ENCODE measurements at places on chromosomes 11 and 22.

DNA sequence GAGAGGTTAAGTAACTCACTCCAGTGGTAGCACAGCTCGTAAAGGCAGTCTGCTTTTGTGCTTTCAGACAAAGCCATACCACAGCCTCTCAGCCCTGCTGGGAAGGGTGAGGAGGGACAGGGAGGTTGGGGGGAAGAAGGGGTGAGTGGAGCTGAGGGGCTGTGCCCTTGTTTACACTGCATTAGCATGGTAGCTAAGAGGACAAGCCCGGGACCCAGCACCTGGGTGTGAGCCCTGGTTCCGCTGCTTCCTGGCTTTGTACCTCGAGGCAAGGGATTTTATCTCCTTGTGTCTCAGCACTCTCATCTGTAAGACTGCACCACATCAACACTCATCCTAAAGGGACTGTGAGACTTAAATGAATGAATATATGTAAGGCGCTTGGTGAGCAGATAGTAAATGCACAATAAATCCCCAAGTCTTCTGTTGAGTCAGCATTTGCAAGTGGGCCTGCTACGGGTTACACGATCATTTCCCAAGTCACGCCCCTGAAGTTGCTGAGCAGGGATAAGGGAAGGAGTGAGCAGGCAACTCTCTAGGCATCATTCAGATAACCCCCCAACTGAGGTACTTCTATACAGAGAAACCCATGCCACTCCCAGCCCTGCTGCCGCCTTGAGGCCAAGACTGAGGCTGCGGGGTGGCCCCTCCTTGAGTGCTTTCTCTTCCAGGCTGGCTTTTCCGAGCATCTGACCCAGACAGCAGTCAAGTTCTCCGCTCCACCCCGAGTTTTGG is 7.5 kb downstream of the RASD2 start:
- DNase-seq, result no peak

- no peak for DNase-seq
These were observed 134.8 kb downstream of the DSCAML1 start for GRCh38 chr11:117662255-117662654.

DNA sequence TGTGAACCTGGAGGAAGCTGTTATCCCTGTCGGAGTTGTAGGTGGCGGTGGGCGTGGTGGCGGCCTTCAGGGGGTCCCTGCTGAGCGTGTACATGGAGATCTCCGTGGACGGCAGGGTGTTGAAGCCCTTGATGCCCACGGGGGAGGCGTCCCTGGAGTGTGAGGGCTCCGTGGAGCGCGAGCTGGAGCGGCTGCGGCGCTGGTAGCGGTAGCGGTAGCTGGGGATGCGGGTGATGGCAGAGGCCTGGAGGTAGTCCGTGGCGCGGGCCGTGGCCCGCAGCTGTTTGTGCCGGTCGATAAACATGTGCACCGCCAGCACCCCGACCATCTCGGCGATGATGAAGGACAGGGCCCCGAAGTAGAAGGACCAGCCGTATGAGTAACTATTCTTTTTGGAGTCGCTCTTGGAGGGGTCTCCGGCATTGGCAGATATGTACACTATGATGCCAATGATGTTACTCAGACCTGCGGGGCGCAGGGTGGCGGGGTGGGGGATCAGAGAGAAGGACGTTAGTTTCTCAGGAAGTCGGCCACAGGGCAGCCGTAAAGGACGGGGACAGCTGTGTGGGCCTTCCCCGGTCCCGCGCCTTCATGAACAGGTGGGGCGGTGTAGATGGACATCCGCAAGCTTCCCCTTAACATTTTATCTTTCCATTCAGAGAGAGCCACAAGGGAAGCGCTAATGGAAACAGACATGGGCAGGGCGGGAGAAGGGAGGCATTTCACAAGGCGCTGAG is 35.6 kb upstream of the EIF3D start:
- no peak for DNase-seq

- DNase-seq, result no peak
These were observed 38.5 kb upstream of the SPON1 start for GRCh38 chr11:13923716-13924650.

GRCh38 chr22:20503816-20504215 is 3.6 kb upstream of the MED15 start:
- DNase-seq, result no peak

DNA sequence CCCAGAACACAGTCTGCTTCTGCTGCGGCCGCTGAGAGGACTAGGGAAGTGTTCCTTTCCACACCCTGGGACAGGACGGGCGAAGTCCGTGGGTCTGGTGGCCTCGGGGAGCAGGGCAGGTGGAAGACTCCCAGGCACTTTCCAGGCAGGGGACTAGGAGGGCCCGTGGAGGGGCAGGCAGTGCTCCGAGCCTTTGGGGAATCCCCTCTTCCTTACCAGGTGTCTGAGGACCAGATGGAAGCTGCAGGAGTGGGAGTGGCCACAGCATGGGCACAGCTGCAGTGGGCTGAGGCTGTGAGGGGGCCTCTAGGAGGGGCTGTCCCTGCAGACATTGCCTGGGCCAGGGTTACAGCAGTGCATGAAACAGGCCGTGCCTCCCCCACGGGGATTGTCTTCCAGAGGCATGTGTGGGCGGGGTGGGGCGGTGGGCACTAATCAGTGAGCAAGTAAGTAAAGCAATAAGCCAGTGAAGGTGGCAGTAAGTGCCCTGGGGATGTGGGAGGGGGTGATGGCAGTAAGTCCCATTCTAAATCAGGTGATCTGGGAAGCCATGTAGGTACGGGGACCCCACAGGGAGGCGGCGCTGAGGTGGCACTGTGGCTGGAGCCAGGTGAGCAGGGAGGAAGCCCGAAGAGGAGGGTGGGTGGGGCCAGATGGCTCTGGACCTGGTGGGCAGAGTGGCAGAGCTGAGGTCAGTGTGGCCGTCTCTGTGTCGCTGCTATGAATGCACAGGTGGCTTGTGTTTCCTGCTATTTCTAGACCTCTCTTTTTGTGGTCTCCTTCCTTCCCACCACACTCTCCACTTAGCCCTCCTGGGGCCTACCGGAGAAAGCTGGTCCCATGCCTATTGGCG is 66.4 kb downstream of the CTTN start:
- DNase-seq, result no peak

- peak; percentile 71 for DNase-seq
These were observed 23.5 kb downstream of the DRICH1 start for GRCh38 chr22:23608583-23608982.

DNA sequence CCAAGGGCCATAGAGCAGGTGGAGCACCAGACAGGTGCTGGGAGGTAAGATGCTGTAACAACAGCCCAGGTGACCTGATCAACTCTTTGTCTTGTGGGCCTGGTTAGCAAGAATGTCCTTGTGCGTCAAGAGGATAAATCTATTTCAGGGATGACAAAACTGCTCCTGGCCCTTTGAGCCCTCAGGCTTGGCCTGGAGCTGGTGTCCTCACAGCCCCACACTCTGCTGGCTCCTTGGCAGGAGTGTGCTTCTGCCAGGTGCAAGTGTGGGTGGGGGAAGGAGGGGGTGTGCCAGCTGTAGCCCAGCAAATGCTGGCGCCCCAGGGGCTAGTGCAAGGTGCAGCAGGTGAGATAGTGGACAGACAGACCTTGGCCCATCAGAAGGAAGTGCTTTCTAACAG is 19.5 kb downstream of the AMPD3 start:
- DNase-seq, result no peak

DNA sequence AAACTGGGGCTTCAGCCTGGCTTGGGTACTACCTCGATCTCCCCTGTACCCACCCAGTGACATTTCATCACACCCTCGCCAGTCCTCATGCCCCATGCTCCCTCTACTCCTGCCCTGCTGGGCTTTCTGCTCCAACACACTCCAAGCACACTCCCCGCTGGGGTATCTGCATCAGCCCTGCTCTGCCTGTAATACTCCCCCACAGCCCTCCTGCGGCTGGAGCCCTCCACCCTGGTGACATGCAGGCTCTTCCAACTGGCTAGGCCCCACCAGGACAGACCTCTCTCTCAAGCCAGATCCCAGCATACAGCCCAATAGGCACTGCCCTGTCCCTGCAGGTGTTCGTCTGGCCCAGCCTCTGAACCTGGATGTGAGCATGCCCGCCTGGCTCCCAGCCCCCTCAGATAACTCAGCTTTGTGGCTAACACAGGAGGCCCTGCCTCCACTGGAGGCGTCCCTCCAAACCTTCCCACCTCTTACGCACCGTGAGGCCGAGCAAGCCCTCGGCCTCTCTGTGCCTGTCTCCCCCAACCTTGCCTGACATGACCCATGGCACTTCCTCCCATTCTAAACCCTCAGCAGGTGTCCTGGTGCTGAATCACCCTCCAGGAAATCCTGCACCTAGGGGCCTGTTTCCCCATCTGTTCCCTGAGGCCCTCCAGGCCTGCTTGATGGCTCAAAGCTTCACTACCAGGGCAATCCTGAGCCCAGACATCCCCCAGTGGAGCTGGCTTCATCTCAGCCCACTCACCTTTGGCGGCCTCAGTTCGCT is 33.5 kb upstream of the TXNRD2 start:
- peak; percentile 94 for DNase-seq

DNA sequence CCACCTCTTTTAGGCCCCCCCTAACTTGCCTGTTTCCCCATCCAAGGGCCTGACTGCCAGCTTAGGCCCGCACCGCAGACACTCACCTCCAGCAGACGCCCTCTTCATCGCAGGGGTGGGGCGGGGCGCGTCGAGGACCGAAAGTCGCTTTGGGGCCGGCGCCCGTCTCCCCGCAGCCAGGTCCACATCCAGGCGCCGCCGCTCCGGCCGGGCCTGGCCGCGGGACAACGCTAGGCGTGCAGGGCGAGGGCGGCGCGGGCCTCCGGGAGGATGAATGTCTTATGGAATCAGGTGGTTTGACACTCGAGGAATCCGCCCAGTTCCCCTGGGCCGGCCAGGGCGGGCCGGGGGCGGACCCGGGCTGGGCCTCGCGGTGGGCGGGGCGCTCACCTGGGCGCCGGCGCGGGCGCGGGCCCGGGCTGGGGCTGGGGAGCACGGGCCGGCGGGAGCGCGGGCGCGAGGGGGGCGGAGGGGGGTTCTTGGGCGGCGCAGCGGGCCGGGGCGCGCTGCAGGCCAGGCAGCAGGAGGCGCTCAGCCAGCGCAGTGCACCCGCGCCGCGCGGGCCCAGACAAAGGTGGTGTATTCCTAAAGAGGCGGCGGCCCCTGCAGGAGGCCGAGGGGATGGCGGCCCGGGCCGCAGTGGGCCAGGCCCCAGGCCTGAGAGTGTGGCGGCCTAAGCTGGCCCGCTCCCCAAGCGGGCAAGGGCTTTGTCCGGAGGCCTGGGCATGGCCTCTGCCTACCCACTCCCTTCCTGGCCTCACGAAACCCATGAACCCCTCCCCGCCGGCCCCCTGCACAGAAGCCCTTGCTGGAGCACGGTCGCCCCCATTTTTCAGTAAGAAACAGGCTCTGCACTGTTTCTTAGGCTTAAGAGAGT is 177.6 kb downstream of the IGLL1 start:
- peak; percentile 93 for DNase-seq

DNA sequence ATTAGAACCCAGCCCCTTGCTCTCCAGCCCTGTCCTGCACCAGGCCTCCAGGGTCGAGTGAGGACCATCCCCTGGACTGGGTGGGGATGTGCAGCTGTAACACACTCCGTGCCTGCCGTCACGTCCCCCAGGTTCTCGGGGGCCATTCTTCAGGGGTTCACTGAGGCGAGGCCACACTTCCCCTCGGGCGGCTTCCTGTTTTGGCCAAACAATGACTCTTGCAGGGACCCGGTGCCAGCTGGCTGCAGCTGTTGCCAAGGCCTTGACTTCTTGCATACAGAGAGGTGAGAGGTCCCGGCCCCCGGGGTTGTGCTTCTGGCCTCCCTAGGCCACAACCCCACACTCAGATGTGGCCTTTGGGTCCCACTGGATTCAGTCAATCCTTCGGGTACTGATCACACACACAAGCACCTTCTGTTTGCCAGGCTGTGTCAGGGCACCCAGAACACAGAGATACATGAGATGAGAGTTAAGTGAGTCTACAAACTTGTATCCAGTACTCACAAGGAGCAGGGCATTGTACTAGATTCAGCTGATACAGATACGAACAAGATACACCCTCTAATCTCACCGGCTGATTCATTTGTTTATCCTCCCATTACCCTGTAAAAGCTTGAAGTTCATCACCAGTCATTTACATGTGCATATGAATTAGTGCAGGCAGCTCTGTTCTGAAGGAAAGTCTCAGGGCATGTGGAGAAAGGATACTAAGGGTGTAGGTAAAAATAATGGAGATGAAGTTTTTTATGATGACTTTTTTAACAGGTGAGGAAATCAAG is 32.9 kb downstream of the LRRC32 start:
- no peak for DNase-seq

DNA sequence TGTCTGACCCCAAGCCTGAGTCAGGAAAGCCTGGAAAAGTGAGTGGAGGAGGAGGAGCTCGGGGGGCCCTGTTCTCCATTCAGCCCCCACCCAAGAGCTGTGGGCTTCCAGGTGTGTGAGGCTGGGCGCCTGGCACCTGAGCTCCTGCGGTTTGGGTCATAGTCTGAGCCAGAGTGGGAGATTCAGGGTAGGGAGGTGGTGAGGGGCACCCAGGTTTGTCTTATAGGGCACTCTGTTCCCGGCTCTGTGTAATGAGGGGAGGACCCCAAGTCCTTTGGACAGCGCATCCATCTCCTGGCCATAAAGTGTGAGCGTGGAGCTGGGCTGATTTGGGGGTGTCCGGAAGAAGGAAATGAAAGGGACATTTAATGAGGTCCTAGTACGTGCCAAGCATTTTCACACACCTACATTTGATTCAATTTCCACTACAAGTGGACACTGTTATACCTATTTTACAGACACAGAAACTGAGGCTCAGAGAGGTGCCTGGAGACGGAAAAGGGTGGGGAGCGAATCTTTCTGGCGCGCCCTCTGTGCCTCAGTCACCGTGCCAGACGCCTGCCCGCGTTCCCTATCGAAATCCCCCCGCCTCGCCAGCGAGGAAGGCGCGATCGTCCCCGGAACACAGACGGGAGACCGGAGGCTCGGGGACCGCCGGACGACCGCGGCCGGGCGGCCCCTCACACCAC is 1.2 kb downstream of the NPTXR start:
- DNase-seq, result no peak

DNA sequence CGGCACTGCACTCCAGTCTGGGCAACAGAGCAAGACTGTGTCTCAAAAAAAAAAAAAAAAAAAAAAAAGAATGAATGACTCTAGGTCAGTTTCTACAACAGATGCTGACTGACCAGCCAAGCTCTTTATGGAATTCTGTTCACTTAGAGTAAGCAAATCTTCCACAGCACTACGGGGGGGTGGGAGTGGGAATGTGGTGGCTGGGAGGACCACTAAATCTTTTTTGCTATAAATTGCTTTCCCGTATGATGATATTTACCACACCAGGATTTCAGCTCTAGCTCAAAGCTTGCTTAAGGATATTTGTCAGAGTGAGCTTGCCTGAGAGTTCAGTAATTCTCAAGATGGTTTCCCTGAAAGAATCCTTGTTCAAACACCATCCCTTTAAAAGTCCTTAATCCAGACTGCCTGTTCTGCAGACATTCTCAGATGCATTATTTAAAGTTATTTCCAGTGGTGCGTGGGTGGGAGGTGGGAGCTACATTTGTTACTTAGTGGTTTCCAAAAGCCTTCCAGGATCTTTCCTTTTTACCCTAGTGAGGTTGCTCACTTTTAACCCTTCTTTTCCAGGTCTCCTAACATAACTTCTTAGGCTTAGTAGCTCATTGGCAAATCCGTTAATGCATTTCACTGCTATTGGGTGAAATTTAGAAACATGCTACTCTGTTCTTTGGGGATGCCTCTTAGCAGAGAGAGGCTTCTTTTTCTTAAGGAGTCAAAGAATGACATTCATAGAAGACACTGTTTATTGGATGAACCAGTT is 65.9 kb downstream of the UBASH3B start:
- DNase-seq, result no peak

GRCh38 chr11:62315431-62315830 is 16.6 kb upstream of the SCGB1D4 start:
- no peak for DNase-seq

Data from WERI-Rb-1 (cell line).